ENCODE measurements at places on chromosomes 12 and 14.

DNA sequence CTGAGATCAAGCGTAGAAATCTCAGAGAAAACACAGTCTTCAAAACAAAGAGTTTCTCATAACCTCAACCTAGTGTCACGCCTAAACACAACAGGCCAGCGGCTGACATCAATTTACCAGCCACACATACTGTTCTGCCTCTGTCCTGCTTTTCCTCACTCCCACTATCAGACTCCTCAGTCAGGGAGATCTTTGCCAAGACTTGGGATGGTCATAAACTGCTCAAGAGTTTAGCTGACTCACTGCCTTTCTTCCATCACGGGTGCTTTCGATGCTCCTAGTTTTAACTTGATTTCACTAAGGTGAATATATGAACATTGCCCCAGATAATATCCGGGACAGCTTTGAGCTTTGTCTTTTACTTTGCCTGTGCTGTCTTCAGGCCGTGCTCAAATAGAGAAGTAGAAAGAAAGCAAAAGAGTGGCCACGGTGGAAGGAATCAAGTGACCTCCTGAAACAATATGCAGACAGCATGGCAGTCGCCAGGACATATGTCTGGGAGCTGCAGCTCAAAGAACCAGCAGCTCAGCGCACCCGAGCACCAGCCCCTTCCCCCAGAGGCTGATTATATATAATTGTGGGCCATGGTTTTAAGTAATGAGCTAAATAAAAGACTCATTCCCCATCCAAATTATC, 12.1 kb downstream of the MDM1 start:
- no peak overlapping the region for H3K27ac ChIP-seq
- DNase-seq = no peak
- no peaks in the 10 kb centered on the region for H3K27me3 ChIP-seq
- no peaks in the 10 kb centered on the region for H3K36me3 ChIP-seq
- H3K4me3 ChIP-seq = no peak overlapping the region

- peaks cover 5% of the 10 kb centered on the region for H3K4me1 ChIP-seq
- H3K27ac ChIP-seq = no peak overlapping the region
- no peak overlapping the region for H3K4me3 ChIP-seq
- no peaks in the 10 kb centered on the region for H3K36me3 ChIP-seq
- no peak for DNase-seq
- H3K27me3 ChIP-seq = peaks cover 36% of the 10 kb centered on the region
These were observed 1.8 kb upstream of the SSPN start for GRCh38 chr12:26193539-26193938.

GRCh38 chr12:116320791-116321217, 43.3 kb upstream of the MED13L start:
- peaks cover 3% of the 10 kb centered on the region for H3K36me3 ChIP-seq
- H3K27me3 ChIP-seq = peaks cover 29% of the 10 kb centered on the region
- no peak for DNase-seq
- no peak overlapping the region for H3K4me3 ChIP-seq
- no peak overlapping the region for H3K27ac ChIP-seq

DNA sequence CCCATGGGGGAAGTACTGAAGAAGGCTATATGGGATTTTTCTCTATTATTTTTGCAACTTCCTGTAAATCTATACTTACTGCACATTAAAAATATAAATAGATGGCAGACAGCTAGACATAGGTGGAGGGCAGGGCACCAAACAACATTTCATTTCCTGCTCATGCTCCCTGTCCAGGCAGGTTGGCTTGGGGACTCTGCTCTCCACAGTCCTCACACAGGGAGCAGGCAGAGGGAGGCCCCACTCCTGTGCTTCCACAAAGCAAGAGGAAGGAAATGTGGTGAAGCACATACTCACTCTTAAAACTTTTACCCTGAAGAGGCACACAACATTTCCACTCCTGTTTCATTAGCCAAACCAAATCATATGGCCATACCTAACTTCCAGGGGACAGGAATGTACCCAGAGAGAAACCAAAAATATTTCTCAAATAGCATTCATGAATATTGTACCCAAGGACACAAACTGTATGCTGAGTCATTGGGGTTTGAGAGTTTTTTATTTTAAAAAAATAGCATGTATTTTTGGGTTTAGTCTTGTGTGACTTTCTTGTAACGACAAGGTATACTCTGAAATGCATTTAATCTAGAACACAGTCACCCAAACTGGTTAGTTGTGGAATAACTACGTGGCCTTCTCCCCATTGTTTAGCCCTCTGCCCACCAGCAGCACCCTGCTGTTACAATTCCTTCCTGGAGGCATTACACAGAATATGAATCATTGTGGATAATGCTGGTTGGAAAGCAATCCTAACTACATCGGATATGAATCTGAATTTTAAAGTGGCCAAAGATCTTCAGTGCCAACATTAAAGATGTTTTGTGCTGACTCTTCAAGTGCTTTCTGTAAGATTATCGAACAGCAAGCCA, 40.9 kb downstream of the RTN1 start:
- H3K4me3 ChIP-seq = no peak overlapping the region
- H3K27ac ChIP-seq = no peak overlapping the region
- peaks cover 38% of the 10 kb centered on the region for H3K27me3 ChIP-seq
- no peaks in the 10 kb centered on the region for H3K4me1 ChIP-seq
- no peaks in the 10 kb centered on the region for H3K36me3 ChIP-seq

DNA sequence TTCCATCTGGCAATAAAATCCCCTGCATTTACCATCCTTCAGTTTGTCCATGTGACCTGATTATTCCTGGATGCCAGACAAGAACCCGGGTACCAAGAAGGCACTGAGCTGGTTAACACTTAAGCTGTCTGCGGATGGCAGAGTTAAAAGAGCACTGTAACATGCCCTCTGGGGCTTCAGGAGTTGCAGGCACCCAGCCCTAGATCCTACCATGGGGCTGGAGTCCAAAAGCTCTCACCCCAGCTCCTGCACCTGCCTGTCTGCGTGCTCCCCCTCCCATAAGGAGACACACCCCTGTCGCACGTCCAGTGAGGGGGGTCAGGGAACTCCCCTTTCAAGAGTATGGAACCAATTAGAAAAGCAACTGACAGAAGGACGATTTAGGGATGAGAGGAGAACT, 14.6 kb upstream of the FBXO34 start:
- H3K4me3 ChIP-seq = no peak overlapping the region
- DNase-seq = no peak
- peaks cover 10% of the 10 kb centered on the region for H3K27me3 ChIP-seq
- H3K27ac ChIP-seq = no peak overlapping the region

GRCh38 chr12:131309700-131310099, 356.0 kb downstream of the ADGRD1 start:
- H3K4me3 ChIP-seq = no peak overlapping the region
- no peaks in the 10 kb centered on the region for H3K36me3 ChIP-seq
- peaks cover 21% of the 10 kb centered on the region for H3K27me3 ChIP-seq
- DNase-seq = no peak
- peaks cover 8% of the 10 kb centered on the region for H3K4me1 ChIP-seq

DNA sequence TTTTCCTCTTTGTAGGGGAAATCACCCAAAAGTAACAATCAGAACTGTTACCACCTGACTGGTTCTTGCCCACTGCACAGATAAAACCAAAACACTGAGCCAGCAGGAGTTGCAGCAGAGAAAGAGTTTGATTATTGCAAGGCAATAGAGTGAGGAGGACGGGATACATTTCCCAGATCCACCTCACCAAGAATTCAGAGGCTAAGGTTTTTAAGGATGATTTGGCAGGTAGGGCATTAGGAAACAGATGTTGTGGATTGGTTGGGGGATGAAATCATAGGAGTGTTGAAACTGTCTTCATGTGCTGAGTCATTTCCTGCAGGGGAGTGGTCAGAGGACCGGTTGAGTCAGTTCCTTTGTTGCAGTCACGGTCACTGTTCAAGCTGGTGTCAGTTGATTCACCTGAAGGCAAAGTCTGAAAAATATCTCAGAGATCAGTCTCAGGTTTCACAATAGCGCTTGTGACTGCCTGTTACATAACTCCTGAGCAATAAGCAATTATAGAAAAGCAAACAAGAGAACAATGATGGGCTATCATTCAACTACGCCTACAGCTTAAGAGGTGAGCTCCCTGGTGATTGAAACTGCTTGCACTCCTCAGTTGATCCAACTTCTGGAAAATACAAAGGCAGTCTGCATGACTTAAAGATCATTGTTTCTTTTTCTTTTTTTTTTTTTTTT, 20.3 kb upstream of the AMN1 start:
- peak; percentile 23 for DNase-seq
- peak overlapping the region; percentile 66 for H3K4me3 ChIP-seq
- H3K27ac ChIP-seq = peak overlapping the region; percentile 50
- H3K27me3 ChIP-seq = no peaks in the 10 kb centered on the region

DNA sequence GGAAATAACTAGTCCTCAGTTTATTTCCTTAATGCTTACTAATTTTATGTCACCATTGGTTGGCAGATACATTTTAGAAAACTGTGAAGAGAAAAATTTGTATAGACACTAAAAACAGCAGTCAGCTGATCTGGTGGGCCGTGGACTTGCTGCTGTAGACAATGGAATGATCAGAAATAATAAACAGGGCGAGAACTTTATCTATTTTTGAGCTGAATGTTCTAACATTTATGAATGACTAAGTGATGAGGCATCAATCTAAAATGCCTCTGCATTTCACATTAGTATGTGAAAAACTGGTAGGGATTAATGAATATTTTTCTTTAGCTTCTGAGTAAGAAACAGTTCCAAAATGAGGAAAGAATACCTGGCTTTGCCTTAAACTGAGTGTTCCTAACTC, 24.8 kb upstream of the PKP2 start:
- no peak for DNase-seq
- H3K27me3 ChIP-seq = peaks cover 7% of the 10 kb centered on the region
- no peak overlapping the region for H3K4me3 ChIP-seq
- H3K36me3 ChIP-seq = no peaks in the 10 kb centered on the region

DNA sequence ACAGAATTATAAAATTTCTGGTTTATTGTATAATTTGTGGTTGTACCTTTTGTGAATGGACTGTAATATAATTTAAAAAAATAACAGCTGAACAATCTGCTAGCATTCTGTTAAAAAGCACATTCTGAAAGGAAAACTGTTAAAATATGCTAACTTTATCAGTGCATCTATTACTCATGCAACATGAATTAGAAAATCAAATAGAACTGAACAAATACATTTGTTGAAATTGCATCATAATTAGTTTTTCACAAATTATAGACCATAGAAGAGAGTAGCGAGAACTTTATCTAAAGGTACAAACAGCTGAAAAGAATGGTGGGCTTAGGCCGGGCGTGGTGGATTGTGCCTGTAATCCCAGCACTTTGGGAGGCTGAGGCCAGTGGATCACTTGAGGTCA, 33.0 kb downstream of the PTPN21 start:
- H3K36me3 ChIP-seq = no peaks in the 10 kb centered on the region
- no peak overlapping the region for H3K4me3 ChIP-seq
- H3K27me3 ChIP-seq = peaks cover 24% of the 10 kb centered on the region
- peaks cover 3% of the 10 kb centered on the region for H3K4me1 ChIP-seq
- no peak overlapping the region for H3K27ac ChIP-seq

DNA sequence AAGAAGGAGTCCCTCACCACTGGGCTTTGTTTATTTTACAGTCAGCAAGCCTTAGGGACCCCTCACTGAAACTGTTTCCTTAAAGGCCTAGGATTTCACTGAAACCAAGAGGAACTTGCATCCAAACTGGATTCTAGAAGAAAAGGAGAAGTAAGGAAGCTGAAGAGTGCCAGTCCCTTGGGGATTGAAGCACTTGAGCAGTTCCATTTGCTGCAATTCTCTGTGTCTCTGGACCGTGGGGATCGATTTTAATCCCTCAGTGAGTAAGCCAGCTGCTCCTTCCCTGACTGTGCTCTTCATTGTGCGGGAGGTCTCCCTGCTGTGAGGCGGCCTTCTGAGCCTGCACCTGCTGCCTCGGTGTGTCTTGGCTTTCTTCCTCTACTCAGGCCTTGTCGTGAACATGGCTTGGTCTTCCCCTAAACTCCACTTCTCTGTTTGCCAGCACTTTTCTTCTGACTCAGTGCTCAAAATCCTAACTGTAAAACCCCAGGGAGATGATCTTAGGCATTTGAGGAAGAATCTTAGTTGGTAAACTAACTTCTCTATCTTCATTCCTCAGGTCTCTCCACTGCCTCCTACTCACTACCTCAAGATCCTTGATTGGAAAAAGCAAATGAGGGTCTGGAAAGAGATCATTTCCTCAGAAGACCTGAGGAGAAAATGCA, 132.6 kb downstream of the SLC38A6 start:
- peaks cover 9% of the 10 kb centered on the region for H3K27me3 ChIP-seq
- no peaks in the 10 kb centered on the region for H3K4me1 ChIP-seq
- no peak for DNase-seq
- no peak overlapping the region for H3K4me3 ChIP-seq
- H3K36me3 ChIP-seq = no peaks in the 10 kb centered on the region

DNA sequence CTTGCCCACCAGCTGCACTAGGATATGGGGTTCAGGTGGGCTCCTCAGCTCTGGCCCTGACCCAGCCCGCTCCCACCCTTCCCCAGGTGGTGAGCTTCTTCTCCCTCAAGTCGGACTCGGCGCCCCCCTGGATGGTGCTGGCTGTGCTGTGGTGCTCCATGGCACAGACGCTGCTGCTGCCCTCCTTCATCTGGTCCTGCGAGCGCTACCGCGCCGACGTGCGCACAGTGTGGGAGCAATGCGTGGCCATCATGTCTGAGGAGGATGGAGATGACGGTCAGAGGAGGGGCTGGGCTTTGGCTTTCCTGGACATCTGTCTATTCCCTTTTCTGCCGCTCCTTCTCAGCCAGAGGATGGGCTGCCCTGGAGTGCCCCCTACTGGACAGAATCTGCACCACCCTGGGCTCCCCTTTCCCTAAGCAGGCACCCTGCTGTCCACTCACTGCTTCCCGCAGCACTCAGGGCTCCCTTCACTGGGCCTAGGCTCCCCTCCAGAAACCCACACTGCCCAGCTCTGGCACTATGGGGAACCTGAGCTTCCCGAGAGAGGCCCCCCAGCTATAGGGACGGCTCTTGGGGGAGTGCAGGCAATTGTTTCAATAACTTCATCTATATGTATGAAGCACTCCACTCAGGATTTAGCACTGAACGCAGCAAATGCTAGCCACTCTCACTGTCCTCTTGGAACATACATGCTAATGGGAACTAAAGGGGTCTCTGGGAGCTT, 2.6 kb upstream of the P3H3 start:
- H3K4me3 ChIP-seq = no peak overlapping the region
- H3K36me3 ChIP-seq = peaks cover 5% of the 10 kb centered on the region
- peak; percentile 76 for DNase-seq
- H3K27ac ChIP-seq = no peak overlapping the region
- peaks cover 97% of the 10 kb centered on the region for H3K27me3 ChIP-seq

- no peak overlapping the region for H3K27ac ChIP-seq
- H3K27me3 ChIP-seq = no peaks in the 10 kb centered on the region
- DNase-seq = no peak
- H3K36me3 ChIP-seq = no peaks in the 10 kb centered on the region
These were observed 39.5 kb downstream of the E2F7 start for GRCh38 chr12:77025782-77026314.

DNA sequence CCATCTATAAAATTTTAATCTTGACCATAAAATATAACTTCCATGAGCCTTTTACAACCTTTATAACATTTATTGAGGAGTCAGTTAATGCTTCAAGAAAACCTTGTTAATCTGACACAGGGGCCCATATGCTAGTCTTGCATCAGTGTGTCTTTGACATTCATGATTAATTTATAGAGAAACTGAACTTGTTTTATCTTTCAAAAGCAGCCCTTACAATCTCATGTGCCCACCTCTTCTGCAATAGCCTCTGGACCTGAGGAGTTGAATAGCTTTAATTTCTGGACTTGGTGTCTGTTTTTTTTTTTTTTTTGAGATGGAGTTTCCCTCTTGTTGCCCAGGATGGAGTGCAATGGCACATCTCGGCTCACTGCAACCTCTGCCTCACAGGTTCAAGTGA, 8.6 kb upstream of the LPCAT3 start:
- H3K4me3 ChIP-seq = no peak overlapping the region
- DNase-seq = no peak
- H3K36me3 ChIP-seq = no peaks in the 10 kb centered on the region
- H3K27me3 ChIP-seq = no peaks in the 10 kb centered on the region

GRCh38 chr14:102571043-102571442, 21.4 kb upstream of the RCOR1 start:
- no peak overlapping the region for H3K27ac ChIP-seq
- H3K4me3 ChIP-seq = no peak overlapping the region
- no peak for DNase-seq
- H3K36me3 ChIP-seq = no peaks in the 10 kb centered on the region
- H3K4me1 ChIP-seq = peaks cover 14% of the 10 kb centered on the region
